ENCODE measurements at places on chromosomes 5 and 9. TPM values are rescaled to one million over a fixed set of nuclear protein-coding genes. Genes with fewer than 3 reads are reported as not detected.

The TOR2A gene
- 2.3 TPM for total RNA-seq

The SLC6A7 gene
- not detected for total RNA-seq

The OSMR gene
- 56.5 TPM for total RNA-seq

The SPATA31A3 gene
- not detected for total RNA-seq

The MZB1 gene
- total RNA-seq: 0.13 TPM

The ZNF169 gene
- 2.9 TPM for total RNA-seq

The PCDHB11 gene
- 0.44 TPM for total RNA-seq

All from aortic smooth muscle cell (primary cell).